T-helper 17 cell (primary cell): ENCODE measurements at places on chromosomes 2 and 18.
A peak's percentile ranks its signal among the peaks of the same experiment; 100 is the strongest.

DNA sequence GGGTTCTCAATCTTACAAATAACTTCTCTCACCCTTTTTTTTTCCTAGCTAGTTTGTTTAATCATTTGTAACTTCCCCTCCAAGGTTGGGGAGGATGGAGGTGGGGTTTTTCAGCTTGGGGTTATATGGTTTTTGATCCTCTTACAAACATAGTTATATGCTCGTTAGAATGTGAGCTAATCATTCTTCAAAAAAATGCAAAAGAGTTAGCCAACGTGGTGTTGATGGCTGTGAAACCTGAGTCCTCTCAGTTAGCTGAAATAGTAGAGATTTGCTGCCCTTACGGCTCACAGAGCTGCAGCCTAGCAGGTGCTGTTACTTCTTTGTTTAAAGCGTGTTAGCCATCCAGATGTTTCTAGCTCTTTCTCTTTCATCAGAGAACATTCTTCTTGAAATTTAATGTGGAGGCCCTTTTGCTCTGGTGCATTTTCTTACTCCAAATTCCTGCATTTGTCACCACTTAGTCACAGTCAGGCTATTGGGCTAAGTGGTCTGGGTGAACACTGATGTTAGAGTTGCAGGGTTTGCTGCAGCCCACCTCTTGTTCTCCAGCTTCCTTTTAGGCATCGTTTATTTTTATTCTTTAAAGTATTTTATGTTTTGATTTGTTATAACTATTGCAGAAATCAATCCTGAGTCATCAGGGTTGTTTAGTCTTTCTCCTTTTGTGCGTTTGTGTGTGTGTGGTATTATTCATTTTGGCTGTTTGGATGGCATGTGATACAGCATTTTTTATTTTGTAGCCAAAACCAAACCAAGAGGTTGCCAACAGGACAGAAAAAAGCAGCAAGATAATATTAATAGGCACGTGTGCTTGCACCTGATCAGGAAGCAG lies 41.1 kb downstream of the LIMS1 start:
- no peak for DNase-seq

GRCh38 chr18:57435846-57436190 lies 644 bp downstream of the ONECUT2 start:
- no peak for DNase-seq

DNA sequence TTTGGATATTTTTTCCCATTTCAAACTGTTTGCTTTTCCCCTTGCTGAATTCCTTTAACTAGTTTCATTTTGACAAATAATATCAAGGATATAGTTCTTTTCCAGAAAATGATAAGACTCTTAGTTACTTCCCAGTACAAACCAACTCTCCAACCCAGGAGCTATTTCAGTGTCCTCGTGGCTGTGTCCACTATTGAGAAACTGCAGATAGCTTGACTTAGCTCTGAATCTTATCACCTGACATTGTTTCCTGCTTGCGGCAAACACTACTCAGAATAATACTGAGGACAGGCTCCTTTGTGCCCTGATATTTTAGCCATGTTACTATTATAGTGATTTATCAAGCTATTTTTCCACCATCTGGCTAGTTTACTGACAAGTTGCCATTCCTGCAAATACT lies 74.6 kb downstream of the KLF7 start:
- no peak for DNase-seq

DNA sequence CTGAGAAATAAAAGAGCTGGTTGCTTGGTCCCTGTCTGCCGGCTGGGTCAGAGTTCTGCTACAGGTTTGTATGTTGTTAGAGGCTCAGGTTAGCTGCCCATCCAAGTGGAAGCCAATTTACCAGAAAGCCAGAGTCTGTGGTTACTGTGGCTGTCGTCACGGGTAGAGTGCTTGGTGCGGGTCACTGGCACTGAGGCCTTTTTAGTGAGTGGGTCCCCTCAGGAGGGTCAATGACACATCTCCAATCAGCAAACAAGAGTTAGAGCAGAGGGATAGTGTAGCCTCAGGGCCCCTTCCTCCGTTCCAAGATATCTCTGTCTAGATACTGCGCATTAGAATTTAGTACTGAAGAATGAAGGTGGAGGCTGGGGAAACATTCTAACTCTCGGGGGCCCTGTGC lies 41.2 kb downstream of the CTIF start:
- no peak for DNase-seq

DNA sequence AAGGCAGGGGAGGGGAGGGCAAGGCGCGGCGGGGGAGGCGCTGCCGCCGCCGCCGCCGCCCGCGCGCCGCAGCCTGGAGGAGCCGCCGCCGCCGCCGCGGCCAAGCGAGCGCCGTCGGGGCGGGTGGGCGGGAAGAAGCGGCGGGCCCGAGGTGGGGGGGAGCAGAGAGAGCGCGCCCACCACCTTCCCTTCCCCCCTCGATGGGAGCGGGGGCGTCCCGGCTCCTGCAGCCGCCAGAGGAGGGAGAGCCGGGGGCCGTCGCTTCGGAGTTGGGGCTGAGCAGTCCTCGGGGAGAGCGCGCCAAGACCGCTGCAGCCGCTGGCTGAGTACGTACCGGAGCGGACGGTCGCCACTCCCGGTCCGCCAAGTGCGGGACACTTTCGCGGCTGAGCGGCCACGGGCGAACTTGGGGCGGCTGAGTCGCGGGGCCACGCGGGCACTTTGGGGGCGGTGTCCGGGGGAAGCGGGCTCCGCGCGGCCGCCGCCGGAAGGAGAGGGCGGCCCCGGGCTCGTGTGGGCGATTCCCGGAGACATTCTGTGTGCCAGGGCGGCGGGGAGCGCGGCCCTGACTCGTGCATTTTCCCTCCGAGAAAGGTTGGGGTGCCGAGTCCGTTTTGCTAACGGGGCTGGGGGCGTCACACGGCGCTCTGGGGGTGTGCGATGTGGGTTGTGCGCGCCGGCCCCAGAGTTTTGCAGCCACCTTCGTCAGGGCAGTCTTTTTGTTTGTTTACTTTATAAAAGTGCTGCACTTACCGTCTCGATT lies at the start of gene NAB1:
Gene NAB1, plus strand, starts transcription at position 49 of the 763 bp plus-strand sequence. CDS start 10,094 bp downstream, outside the sequence.
- peak; percentile 34 for DNase-seq

GRCh38 chr2:48532824-48533223 lies 2.9 kb downstream of the STON1 start:
- DNase-seq = no peak

DNA sequence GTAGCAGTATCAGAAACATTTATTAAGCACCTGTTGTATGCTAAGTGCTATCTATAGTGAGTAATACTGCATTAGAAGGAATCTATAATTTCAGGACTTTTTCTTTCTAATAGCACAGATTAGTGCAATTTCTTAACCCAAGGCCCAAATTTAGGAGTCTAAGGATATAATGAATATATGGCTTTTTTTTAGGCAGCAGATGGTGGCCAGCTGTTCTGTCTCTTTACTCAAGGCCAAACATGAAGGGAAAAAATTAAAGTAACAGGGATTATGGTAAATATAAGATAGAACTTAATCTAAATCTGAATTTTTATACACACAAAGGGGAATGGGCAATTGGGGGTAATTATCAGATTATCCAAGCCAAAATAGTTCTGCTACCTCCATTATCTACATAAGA lies 230.6 kb upstream of the SP5 start:
- DNase-seq = no peak

- DNase-seq = no peak
Observed at GRCh38 chr2:126966601-126967000, 67.9 kb downstream of the TEX51 start.

DNA sequence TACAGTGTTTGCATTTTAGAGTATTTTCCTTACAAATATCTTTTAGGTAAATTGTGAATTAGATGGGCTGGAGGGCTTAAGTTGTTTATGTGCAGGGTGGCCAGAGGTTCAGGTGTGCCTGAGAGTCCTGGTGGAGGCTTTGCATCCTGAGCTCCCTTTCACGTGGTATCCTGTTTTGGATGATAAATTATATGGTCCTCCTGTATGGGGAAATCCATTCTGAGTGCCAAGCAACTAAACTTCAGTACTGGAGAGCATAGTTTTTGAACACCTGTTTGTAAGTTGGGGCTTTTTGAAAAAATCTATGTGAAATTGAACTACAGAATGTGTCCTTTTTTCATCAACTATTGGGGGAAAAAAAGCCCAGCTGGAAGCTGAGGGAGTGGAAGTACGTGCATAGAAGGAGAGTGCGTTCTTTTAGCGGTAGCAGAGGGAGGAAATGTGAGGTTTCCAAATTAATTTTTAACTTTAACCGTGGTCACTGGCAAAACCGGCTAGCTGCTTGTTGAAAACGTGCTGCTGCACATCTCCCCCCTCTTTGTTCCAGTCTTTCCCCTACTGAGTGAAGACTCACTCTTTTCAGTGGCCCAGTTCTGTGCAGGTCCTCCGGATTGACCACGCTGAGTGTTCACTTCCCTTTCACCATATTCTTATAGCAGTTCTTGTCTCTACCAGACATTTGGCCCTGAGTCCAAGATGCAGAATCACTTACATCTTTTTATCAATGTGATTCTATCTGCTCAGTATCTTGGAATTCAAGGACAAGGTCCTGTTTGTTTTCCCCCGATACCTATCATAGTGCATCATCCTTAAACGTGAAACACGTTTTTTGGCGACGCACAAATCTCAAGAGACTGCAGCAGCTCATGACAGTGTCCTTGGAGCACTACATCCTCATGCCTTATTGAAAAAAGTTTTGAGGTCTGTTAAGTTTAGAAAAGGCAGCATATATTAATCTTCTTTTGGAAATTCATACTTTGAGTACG lies 15.3 kb downstream of the CNOT11 start:
- DNase-seq = no peak

GRCh38 chr2:105526000-105526925 lies 127.4 kb upstream of the FHL2 start:
- no peak for DNase-seq

DNA sequence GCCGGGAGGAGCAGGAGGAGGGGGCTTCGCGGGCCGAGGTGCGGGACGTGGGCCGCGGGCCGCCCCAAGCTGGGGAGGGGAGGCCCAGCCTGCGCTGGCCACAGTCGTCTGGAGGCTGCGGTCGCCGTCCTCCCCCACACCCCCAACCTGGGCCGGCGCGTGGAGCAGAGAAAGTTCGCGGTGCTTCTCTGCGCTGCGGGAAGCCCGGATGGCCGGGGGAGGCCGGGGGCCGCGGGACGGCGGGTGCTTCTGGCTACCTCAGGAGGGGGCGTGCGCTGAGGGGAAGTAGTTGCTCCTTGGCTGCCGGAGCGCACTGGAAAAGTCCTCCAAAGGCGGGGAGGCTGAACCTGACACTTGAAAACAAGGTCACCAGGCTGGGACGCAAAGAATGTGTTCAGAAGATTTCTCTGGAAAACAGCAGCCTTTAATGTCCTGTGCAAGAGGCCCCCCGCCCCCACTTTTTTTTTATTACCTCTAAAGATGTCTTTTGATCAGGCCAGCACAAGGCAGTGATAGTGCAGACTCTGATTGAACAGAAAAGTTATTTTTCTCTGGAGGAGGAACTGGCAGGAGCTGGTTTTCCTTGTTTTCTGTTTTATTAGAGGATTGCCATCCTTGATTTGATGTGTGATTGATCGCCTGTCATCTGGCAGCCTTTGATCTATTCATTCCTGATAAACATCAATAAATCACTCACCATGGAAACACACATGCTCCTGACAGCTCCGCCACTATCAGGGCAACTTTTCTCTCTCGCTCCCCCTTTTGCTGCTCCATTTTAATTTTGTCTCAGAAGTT lies 1.6 kb downstream of the TSHZ1 start:
- DNase-seq = no peak

GRCh38 chr2:239298116-239298804 lies 102.6 kb downstream of the HDAC4 start:
- peak; percentile 66 for DNase-seq

DNA sequence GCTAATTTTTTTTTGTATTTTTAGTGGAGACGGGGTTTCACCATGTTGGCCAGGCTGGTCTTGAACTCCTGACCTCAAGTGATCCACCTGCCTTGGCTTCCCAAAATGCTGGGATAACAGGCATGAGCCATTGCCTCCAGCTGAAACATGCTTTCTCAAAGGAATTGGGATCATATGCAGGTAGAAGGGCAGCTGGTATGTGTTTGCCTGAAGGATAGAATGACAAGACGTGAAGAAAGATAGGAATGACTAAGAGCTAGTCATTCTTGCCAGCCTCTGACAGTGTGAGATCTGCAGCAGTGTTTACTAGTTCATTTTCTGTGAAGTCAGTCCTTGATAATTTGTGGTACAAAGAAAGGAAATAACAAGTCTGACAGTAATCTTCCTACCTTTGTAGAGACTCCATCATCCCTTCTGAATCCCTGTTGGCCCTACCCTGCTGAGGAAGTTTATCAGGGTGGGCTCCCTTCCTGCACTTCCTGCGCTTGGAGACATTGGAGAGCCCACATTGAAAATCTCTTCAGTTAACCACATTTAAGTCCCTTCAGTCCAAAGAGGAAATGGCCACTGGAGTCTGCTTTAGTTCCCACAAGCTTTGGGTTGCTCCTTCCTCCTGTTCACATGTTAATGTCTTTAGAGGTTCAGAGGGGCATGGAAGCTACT lies 14.7 kb downstream of the CFLAR start:
- DNase-seq = no peak

- no peak for DNase-seq
Observed at GRCh38 chr2:228318218-228318617, 136.7 kb upstream of the SPHKAP start.

DNA sequence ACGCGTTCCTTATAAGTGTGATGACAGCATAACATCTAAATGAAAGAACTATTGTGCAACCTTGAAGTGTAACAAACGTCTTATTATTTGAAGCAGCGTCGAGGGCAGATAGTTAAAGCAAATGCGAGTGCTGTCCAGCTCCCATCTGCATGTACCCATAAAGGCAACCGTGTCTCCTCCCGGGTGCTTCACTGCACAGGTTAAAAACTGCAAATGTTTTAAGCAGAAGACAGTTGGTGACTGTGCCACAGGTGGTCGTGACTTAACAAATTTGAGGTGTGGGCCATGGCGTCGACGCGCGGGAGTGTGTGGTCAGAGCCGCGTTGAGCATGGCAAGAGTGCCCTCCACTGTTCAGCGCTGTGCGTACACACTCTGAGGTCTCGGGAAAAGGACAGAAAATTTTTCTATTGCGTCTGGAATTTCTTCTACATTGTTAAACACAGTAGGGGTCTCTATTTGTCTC lies 6.4 kb downstream of the SALL3 start:
- DNase-seq = no peak

GRCh38 chr2:26654061-26654340 lies 12.8 kb upstream of the CIB4 start:
- no peak for DNase-seq

GRCh38 chr2:221997100-221997499 lies 301.7 kb downstream of the PAX3 start:
- no peak for DNase-seq

- DNase-seq = no peak
Observed at GRCh38 chr2:134087371-134087921, 166.4 kb upstream of the MGAT5 start.

DNA sequence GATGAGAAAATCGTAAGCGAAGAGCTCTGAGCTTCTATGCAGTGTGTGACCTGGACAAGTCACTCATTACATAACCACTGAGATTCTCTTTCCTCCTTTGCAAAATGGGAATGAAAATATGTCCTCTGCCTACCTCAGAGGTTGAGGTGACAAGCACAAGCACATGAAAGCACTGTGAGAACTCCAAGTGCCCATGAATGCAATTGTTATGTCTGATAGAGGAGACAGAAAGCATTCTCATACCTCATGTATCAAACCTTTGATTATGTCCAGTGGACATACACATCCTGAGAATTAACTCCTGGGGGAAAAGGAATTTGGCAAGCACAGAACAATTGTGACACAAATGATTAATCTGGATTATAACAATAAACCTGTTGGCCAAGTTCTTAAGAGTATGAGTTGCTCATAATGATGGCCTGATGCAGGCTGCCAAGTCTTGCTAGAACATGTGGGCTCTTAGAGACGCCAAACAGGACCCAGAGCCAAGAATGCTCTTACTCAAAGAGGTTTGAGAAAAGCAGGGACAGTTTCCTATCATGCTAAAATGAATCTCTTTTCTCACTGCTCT lies 8.5 kb upstream of the RMDN2 start:
- no peak for DNase-seq
